ENCODE measurements at places on chromosomes 1 and 21.
A peak's percentile ranks its signal among the peaks of the same experiment; 100 is the strongest.

- DNase-seq, result no peak
Measured at GRCh38 chr1:117565745-117566455, 39.9 kb upstream of the TENT5C start.

DNA sequence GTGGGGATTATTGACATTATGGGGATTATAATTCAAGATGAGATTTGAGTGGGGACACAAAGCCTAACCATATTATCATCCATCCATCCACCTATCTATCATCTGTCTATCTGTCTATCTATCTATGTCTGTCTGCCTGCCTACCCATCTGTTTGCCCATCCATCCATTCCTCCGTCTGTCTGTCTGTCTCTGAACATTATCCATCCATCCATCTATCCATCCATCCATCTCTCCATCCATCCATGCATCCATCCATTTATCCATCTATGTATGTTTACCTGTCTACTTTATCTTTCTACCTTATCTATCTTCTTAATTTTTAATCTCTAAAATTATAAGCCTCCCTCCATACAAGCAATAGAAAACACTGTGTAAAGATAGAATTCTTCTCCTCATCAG, 47.4 kb downstream of the SH3BGR start:
- no peak for DNase-seq

DNA sequence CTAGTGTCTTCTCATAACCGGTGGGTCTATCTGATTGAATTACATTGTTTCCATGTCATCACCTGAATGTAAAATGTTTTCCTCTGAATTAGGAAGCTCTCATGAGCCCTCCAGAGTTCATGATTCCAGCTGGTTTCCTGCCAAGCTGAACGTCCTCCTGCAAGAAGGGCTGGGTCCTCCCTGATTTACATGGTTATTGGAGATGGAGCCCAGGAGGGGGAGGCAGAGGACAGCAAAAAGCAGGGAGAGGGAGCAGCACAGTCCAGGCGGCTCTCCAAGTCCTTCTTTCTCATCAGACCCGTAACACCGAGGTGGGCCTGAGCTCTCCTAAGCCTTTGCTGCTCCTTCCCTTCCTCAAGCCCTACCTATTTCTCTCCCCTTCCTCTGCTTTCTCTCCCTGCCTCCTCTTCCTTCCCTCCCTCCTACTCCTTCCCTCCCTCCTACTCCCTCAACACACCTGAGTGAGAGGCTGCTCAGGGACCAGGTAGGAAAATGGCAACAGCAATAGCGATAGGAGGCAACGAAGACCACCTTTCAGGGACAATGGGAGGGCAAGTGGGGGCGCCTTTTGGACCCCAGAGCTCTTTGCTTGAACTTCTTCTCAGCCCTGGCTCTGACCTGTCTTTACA, 265.9 kb downstream of the PRDM2 start:
- DNase-seq, result peak; percentile 88

DNA sequence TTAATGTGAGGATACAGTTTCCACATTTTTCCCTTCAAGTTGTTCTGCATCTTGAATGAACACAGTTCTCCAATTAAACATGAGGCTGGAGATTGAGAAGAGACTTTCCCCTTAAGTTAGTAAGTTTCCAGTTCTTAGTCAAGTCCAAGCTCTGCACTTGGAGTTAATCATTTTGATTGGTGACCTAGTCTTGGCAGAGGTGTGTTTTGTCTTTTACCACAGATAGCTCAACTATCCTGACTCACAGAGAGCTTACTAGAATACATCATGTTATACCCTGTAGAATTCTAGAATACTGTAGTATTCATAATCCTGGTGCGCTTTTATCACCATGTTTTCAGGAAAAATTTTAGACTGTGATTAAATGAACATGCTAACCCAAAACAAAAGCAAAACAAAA, 129.2 kb downstream of the CYYR1 start:
- no peak for DNase-seq

DNA sequence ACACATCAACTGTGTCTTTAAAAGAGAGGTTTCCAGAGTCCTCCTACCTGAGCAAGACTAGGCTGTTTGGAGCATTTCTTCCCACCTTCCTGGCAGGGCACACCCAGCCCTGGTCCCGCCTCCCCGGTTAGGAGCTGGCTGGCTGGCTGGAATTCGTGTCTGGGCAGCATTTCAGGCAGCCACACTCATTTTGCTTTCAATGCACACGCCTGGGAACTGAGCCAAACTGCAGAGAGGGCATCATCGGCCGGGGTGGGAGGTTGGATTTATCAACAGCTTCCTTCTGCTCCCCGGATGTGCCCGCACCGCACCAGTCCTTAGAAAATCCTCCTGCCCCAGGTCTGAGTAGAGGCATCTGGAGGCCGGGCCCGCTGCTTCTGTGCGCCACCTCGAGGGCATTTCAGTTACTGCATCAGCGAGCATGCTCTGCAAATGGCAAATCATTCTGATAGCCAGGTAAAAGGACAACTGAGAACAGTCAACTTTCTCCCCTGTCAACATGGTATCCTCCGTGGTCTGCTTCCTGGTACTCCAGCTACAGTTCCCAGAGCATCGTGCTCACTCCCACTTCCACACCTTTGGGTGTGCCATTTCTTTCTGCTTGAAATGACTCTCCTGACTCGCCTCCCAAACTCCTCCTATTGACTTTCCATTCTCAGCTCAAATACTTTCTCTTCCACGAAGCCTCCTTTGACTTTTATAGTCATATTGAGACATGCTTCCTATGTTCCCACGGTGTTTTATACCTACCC, 20.6 kb downstream of the TCEA3 start:
- DNase-seq, result peak; percentile 88

GRCh38 chr1:33500547-33500946, 28.1 kb downstream of the ZSCAN20 start:
- DNase-seq, result no peak

GRCh38 chr1:19338323-19338762, 26.2 kb downstream of the SLC66A1 start:
- no peak for DNase-seq

- DNase-seq, result no peak
Measured at GRCh38 chr1:31670593-31670964, 25.9 kb upstream of the PEF1 start.

DNA sequence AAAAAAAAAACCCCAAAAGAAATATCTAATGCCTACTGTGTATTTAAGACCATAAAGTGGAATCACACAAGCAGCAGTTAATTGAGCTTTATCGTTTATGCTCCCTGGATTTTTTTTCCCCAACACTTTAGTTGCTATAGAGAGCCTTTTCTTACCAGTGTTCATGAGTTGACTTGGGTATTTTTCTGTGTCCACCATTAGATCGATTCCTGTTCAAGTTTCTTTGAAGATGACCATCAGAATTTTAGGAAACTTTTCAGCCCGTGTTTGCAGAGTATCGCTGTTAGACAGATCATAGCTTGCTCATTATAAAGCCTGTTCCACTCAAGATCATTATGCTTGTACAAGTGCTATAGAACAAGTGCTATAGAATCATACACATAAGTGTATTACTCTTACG, 1.5 kb downstream of the RALGPS2 start:
- no peak for DNase-seq

- no peak for DNase-seq
Measured at GRCh38 chr1:98373056-98373455, 288.5 kb upstream of the SNX7 start.

- no peak for DNase-seq
Measured at GRCh38 chr21:46540087-46540710, 64.7 kb downstream of the S100B start.

DNA sequence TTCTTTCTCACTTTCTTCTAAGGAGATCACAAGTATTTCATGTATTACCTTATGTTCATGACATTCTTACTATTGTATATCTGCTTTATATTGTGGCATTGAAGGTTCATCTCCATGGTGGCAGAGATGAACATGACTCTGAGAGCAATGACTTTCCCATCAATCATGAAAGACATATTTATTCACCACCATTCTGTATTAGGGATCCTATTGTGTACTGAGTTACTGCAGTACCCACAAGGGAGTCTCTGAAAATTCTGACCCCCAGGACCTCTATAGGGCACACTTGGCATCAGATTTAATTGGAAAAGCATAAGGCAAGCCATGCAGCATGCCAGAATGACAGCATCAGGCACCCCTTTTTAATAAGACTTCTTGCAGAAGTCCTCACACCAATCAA, 21.9 kb upstream of the C21orf91 start:
- DNase-seq, result no peak

DNA sequence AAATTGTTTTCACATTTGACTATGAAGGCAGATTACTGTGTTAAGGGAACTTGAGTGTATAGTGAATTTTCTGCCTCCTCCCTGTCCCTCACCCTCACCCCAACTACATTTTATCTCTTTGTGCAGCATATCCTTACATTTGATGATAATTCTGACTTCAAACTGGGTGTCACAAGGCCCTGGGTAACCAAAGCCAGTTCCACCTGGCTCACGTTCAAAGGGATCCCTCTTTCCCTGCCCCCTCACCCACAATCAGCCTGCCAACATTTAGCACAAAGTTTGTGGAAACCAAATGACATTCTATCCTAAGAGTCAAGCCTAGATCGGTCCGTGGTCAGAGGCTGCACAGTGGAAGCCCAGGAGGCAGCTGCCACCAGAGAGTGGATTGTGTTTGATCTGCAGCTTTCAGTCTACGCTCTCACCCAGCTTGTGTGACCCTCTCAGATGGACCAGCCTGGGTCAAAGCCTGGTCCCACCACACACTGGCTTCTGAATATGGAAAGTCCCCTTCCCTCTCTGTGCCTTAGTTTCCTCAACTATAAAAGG, 10.3 kb downstream of the KIAA0040 start:
- DNase-seq, result no peak

DNA sequence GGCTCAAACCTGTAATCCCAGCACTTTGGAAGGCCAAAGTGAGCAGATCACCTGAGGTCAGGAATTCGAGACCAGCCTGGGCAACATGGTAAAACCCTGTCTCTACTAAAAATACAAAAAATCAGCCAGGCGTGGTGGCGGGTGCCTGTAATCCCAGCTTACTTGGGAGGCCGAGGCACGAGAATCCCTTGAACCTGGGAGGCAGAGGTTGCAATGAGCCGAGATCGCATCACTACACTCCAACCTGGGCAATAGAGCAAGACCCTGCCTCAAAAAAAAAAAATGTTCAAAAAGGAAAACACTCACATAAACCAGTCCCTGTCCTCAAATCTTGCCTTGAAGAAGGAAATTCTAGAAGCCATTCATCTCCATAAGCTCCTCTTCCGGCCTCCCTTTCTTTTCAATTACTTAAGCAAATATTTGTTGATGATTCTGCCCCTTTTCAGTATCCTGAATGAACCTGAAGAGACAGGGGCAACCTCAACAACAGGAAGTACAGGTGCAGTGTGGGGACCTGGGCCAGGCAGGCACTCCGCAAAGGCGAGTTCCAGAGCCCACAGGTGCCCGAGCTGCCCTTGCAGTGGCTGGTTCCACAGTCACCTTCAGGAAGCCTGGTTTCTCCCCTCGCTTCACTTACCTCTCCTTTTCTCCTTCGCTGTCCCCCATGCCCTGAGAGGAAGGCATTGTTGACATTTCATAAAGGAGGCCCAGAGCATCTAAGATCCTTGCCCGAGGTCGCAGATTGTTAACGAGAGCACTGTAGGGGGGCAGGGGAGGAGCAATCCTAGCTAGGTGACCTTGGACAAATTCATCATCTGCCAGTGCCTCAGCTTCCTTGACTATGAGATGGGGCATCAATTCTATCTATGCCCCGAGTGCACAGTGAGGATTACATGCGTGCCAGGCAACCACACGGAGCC, 8.9 kb upstream of the LEFTY1 start:
- DNase-seq, result no peak

DNA sequence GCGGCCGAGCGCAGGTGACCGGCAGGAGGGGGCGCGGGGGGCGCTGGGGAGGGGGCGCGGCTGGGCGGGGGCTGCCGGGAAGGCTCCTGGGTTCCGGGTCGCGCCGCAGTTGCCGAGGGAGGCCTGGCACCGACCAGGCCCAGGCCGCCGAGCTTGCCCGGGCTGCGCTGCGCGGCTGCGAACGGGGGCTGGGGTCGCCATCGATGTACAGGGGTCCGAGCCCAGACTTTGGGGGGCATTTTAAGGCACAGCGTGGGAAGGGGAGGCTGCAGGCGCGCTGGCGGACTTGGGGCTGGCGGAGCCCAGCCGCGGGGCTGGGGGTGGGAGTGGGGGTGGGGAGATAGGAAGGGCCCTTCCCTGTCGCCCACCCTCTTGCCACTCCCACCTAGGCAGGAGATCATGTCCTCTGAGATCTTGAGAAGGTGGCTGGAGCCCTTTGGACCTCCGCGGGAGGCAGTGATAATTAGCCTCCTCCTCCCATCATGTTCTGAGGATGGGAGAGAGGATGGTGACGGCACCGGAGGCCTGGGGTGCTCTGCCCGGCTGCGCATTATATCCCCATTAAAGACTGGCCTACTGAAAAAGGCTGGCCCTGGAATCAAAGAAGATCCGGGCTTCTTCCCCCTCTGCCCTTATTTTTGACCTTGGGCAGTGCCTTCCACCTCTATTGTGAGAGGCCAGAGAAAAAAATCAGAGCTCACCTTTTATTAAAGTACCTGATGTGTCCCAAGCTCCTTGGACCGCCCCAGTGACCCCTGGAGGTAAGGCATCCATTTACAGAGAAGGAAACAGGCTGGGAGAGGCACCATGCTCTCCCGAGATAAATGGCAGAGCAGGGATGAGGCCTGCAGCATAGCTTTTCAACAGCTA, 497 bp downstream of the FBXO44 start:
- no peak for DNase-seq

DNA sequence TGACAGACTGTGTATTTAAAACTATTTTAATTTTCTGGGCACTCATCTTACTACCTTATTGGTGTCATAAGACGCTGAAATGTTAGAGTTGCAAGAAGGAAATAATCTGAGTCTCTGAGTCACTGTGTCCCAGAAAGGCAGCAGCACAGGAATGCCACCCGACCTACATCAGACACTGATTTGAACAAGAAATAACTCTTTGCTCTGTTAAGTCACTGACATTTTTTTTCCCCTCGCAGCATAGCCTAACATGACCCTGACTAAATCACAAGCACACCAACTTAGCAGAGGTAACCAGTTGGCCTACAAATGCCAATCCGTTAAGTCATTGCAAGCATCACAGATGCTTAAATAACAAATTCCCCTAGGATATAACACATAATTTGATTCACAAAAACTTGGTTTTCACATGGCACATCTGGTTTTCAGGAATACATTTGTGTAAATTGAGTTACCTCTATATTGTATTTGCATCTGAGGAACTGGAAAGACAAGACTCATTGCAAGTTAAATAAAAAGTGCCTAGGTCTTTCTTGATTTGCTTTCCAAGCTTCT, 349.1 kb downstream of the SEC16B start:
- DNase-seq, result no peak

- DNase-seq, result peak; percentile 80
Measured at GRCh38 chr1:173420330-173420806, 56.8 kb upstream of the PRDX6 start.

- no peak for DNase-seq
Measured at GRCh38 chr21:32566741-32567389, 18.5 kb downstream of the TCP10L start.

GRCh38 chr1:33660956-33661355, 188.5 kb downstream of the ZSCAN20 start:
- no peak for DNase-seq

All from femur (tissue), 1 donor.